Tibial nerve (tissue), 4 donors: ENCODE measurements at places on chromosomes 7 and 10. TPM values are rescaled to one million over a fixed set of nuclear protein-coding genes. Genes with fewer than 3 reads are reported as not detected.

DNA sequence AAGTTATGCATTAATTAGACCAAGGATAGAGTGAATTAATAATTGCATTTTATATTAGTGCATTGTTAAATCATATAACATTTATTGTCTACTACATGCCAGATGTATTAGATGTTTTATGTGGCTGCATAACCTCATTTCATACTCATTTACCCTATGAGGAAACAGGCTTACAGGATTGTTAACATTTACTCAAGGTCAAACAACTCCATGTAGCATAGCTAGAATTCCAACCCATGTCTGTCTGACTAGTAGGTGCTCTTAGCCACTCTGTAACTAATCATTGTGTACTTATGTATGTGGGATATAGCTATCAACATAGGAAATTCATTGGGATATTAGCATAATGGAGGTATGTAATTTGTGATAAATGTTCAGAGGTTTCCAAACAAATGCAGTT is 46.3 kb downstream of the PHYHIPL start:
- no peak for DNase-seq

- no peak for DNase-seq
Observed at GRCh38 chr10:131093795-131094366, 217.6 kb downstream of the TCERG1L start.

DNA sequence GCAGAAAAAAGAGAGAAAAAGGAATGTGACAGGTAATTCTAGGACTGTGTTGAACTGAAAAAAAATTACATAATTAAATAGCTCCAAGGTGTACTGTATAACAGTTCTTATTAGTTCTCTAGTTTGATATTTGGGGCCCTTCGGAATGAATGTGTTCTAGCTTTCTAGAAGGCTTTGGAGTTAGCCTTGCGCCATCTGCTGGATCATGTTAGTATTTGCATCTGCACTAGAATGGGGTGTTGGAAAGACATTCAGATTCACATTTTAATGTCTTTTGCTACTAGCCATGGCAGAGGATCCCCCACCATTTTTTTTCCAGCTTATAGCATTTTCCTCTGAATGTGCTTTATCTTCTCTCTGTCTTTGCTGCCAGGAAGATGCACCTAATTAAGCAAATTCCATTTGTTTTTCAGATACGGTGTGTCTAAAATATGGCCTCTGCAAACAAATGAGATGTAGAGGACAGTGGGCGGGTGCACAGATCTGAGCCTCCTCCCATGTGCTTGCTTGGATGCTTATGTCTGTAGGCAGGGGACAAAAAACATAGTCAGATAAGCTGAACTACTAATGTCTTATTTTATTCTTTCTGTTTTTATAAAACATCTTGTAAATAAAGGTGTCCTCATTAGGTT is 238.5 kb downstream of the PHF14 start:
- peak; percentile 61 for DNase-seq

DNA sequence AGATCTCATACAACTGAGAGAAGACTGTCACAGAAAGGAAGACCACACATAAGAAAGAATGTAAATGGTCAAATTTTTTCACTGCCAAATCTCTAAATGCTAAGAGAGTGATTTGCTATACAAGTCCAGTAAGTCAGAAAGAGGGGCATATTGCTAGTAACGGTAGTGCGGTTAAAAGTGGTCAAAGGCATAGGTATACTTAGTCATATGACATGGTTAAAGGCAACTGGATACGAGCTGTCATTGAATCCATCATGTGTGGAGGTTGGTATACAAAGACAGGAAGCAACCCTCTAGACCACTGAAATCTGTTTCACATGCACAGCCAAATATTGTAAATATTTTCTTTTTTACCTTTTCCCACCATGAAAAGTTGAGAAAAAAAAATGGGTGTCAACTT is 4.8 kb downstream of the INHBA start:
- no peak for DNase-seq

DNA sequence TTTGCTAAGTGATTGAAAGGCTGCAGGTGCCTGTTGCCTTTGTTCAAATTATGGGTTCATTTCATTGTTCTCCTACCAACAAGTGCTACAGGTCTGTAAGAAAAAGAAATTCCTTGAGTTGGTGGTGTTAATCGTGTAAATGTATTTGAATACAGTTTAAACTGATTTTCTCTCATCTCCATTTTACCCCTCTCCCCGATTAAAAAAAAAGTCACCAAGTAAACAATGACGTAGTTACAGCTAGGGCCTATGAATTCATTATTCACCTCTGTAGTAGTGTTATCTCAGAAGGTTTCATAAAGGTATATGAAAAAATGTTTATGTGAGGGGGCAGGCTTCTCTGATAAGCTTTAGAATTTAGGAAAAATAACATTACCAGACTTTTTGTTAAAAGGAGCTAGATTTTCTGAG is 1.1 kb downstream of the REEP3 start:
- DNase-seq = no peak

DNA sequence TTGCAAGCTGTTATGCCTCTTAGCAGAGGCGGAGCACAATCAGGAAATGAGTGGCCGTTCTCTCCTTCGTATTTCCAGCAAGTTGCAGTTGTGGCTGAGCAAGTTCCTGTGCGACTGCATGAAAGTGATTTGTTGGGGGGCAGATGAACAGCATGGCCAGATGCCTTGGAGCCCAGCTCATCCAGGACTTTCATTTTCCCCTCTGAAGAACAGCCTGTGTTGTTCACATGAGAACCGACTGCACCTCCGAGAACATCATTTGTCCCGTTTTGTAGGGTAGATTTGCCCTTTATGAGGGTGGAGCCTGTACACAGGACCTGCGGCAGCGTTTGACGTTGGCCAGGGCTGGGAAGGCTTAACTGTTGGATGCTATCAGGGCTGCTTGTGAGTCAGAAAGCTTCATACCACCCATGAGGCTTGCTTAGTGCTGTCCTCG is 4.4 kb downstream of the BAG3 start:
- DNase-seq = no peak

- no peak for DNase-seq
Observed at GRCh38 chr7:140273417-140273816, 96.6 kb upstream of the KDM7A start.

DNA sequence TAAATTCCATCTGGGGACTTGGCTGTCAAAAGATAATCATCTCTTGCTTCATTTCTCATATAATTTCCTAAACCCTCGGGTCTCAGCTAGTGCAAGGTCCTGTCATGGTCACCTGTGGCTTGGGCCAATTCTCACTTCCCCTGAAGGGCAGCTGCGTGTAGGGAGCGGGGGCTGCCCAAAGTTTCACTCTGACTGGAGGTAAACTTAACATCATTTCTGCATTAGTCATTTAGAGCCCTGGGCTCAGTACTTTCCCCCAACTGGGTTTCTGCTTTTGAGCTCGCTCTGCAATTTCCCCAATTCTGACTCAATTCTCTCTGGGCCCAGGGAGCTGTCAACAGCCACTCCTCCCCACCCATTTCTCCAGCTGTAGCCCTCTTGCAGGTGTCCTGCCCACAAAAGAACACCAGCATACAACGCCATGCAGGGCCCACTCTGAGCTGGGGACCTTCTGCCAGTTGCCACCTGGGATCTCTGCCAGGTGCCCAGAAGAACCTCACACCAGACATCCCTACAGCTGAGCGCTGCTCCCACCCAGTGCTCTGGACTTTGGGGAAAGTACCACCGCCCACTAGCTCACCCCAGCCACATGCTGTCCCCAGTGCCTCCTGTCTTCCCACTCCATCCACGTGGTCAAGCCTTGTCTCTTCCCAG is 37.9 kb downstream of the VOPP1 start:
- DNase-seq = no peak

DNA sequence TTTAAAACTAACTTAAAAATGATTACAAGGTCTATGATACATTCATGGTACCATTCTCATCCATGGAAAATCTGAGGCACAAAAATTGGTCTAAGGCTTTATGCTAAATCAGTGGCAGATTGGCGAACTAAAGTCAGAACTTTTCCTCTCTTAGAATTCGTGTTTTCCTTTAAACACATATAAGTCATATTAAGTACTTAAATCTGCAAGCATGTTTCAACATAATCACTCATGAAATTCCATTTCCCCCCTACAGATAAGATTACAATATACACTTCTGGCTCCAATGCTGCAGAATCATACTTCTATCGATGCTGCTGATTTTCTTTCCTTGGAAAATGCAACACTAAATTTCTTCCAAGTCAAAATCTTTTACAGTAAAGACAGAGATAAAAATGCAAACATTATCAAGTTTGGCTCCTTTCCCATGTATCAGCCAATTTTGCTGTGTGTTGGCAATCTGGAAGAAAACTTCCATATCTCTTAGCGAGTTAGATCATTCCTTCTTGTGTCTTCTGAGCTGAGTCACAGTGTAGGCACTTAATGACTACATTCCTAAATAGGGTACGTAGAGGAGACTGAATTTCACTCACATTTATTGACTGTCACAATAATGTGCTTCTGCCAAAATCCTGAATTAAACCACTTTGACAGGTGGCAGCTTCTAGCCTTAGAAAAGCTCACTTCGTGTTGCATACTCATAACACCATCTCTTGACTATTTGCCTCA is 76.4 kb upstream of the LRRC17 start:
- no peak for DNase-seq

GRCh38 chr10:60502621-60503020 is 112.9 kb upstream of the ANK3 start:
- no peak for DNase-seq

DNA sequence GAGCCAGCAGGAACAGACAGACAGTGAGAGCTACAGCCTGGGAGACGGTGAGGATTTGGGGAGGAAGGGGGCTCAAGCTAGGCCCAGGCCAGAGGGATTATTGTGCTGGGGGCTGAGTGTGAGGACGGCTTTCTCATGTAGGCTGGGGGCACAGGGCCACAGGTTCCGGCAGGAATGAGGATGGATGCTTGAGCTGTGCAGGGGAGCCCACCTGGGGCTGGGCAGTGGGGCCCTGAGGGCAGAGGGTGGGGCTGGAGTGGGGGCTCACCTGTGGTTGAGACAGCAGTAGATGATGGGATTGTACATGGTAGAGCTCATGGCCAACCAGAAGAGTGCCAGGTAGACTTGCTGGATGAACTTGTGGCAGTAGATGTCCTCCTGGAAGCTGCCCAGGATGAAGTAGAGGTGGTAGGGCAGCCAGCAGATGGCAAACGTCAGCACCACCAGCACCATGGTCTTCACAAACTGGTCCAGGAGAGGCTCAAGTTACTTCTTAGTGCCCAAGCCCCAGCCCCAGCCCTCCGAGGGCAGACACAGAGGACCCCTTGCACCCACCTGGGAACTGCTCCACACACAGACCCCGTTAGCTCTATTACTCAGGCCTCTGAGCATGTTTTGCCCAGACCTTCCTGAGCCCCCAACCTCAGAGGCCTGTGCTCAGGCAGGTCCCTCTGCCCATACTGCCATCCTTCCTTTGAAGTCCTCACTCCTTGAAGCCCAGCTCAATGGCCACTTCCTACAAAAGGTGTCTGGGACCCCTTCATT is 9.7 kb downstream of the TACR2 start:
- no peak for DNase-seq

DNA sequence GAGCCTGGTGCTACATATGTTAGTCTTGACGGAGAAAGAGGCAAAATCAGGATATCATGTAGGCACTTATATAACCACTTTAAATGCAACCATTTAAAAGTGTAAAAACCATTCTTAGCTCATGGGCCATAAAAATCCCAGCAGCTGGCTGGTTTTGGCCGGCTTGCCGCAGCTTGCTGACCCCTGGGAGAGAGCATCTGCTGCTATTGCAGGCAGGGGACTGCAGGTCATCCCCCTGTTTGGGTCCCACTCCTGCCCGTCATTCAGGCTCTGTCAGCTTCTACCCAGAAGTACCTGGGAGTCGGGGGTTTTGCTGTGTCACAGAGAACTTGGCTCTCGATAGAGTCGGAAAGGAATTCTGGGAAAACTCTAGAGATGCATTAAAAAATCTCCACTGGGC is 187.4 kb downstream of the CUX1 start:
- no peak for DNase-seq

GRCh38 chr7:124764847-124765400 is 668 bp downstream of the GPR37 start:
- DNase-seq = no peak

GRCh38 chr7:146090023-146090645 is 26.5 kb upstream of the CNTNAP2 start:
- DNase-seq = no peak

DNA sequence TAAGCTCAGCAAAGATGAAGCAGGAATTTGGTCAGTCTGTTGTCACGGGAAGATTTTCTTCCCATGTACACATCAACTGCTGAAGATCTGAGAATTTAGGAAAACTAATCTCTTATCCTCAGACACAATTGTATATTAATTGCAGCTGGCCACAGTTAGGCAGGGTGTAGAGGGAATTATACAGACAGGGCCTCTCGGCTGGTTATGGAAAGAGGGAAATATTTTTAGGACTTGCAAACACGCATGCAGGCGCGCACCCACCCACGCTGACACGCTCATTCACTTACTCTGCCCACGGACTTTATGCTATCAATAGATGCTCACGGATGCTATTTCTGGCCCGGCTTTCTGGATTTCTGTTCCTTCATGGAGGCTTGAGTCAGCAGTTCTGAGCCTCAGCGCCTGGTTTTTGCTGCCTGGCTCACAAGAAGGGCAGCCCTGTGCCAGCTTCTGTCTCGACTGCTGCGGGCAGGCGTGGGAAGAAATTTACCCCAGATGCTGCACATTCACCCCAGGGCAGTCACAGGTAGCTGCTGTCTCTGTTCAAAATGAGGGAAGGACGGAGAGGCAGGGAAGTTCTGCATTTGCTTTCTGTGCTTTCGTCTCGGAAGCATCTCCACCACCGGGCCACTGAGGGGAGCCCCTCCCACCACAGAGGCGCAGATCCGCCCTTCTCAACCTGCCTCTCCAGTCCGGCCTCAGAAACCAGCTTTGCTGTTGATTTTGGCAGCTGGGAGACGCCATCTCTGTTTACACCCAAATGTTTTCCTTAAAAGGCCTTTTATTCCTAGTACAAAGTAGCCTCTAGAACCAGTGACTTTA is 116.3 kb upstream of the BTBD16 start:
- no peak for DNase-seq

DNA sequence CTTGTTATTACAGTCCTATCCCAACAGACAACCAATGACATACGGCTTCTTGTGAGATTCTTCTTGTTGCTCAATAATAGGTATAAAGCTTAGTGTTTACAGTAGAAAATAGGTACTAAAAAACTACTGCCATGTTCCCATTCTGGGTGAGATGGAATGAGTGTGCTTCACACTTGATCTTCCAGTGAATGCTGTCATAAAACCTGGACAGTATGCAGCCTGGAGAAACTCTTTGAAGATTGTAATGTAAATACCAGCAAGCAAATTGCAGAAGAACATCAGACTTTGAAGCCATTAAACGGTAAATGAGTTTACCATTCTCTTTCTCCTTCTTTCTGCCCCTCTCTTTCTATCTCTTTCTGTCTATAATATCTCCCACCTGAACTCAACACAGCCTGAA is 663.7 kb upstream of the COBL start:
- no peak for DNase-seq

The PDZD7 gene
- 2.4 TPM for total RNA-seq

The FAM25C gene
- not detected for total RNA-seq

The ITGA8 gene
- total RNA-seq = 8.7 TPM

The FKBP6 gene
- not detected for total RNA-seq

The TBC1D12 gene
- 32.8 TPM for total RNA-seq

The AOAH gene
- 7.5 TPM for total RNA-seq

The ARHGAP22 gene
- 13.5 TPM for total RNA-seq
